ENCODE measurements at places on chromosomes 13 and 19.
A peak's percentile ranks its signal among the peaks of the same experiment; 100 is the strongest.

DNA sequence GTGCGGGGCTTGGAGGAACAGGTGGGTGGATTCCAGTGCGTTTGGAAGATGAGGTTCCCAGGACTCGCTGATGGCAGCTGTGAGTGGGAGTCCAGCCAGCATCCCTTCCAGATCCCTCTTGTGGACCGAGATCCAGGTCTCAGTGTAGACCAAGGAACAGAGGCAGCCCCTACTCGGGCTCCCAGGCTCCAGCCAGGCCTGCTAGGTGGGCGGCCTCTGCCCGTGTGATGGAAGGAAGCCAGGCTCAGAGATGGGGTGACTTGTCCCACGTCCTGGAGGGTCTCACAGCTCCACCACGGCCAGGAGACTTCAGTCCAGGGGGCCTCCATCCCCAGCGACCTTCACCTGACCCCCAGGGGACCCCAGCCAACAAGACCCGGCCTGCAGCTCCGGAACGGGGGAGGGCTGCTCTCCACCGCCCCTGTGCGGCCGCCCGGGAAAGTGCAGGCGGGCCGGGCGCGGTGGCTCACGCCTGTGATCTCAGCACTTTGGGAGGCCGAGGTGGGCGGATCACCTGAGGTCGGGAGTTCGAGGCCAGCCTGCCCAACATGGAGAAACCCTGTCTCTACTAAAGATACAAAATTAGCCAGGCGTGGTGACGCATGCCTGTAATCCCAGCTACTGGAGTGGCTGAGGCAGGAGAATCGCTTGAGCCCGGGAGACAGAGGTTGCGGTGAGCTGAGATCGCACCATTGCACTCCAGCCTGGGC lies 729 bp upstream of the MADCAM1 start:
- DNase-seq, result no peak

DNA sequence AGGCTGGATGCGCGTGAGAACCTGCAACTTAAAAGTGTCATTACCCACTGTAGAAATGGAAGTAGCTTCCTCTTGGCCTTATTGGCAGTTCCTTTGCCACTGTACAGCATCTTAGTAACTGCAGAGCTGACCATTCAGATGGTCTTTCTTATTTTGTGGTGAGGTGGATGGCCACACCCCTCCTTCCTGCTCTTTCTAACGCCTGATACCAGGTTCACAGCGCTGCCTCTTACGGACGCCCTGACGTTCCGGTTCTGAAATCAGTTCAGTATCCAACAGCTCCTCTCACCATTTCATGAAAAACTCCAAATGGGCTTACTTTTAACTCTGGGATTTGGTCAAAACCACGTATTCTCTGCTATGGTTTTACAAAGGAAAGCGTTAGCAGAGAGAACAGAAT lies 134.6 kb downstream of the ATP11A start:
- no peak for DNase-seq

DNA sequence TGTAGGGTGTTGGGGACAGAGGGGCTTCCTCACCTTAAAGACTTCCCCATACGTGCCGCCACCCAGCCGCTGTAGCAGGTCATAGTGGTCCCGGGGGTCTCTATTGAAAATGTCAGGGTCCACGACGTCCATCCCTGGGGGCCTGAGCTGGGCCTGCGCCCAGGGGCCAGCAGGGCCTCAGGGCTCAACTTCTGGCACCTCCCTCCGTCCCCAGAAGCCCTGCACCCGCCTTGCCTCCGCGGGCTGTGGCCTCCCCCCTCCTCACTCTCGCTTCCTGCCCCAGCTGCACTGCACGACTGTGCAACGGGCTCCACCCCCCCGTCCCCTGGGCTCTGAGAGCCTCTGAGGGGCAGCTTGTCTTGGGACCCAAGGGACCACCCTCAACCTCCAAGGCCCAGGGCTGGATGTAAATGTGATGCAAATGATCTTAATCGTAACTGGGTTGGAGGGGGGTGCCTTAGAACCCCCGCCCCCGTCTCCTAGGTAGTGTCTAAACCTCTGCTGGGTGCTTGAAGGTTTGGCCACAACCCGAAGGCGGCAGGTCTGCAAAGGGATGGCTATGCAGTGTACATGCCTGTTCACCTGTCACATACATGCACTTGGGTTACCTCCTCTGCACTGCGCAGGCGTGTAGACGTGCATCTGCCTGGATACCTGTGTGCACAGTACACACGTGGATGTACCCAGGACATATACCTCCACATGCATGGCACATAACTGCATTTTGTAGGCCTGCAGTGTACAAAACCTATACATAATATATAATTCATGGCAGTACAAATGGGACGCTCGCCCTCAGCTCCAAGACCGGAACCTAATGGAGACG lies at the start of gene MAP4K1:
TSS of gene MAP4K1 (minus strand) at position 190 of the 826 bp plus-strand sequence. CDS start at position 132, 58 bp downstream.
- DNase-seq, result no peak

DNA sequence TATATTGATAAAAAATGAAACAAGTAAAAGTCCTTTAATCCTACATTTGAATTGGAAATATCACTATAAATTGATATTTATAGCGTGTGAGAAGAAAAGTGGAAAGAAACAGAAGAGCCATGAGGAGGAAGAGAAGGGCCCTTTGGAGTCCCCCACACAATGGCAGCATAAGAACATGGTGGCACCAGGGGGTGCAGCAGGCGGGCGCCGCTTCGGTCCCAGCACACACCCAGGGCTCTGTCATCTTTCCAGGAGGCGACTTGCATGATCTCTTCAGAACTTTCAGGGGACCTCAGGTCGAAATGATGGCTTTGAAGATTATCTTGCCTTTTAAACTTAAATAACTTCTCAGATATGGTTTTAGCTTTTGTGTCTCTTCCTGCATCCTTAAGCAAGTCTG lies 91.8 kb downstream of the TUBGCP3 start:
- no peak for DNase-seq

GRCh38 chr13:40114305-40114896 lies 458.9 kb downstream of the COG6 start:
- DNase-seq, result no peak

DNA sequence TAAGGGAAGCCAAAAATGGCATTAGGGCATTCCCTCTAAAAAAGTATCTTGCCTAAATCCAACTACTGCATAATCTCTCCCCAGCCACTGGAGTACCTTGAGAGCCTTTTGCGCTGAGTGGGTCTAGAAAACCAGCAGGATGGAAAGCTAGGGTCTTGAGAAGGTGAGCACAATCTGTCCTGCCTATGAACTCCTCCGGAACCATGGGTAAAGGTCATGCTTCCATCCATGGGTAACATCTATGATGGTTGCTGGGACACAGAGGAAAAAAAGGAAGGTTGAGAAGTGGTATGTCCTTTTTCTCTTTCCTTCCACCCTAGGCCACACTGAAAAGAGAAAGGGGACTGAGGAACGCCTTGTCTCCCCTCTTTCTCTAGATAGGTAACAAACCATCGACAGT lies 52.4 kb downstream of the ZNF676 start:
- DNase-seq, result no peak

- peak; percentile 24 for DNase-seq
Observed at GRCh38 chr19:17797424-17798201, 2.7 kb downstream of the B3GNT3 start.

GRCh38 chr13:96817336-96817941 lies 176.8 kb downstream of the OXGR1 start:
- DNase-seq, result no peak

DNA sequence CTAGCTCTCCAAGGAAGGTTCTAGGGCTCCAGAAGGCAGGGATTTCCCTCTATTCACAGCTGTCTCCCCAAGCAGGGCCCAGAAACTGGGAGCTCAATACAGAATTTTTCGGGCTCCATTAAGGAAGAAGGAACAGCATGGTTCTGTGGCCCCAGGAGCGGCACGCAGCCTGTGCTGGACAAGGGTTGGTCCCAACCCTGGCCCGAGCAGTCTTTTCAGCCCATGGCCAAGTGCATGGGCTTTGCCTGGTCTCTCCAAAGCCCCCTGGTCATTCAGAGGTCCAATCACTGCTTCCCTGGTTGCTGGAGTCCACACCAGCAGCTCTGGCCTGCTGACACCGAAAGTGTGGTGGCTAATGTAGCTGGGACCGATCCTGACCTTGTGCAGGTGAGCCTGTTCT lies 6.6 kb upstream of the PRKD2 start:
- DNase-seq, result no peak

- peak; percentile 83 for DNase-seq
Observed at GRCh38 chr19:2578901-2579677, 103.2 kb downstream of the GADD45B start.

DNA sequence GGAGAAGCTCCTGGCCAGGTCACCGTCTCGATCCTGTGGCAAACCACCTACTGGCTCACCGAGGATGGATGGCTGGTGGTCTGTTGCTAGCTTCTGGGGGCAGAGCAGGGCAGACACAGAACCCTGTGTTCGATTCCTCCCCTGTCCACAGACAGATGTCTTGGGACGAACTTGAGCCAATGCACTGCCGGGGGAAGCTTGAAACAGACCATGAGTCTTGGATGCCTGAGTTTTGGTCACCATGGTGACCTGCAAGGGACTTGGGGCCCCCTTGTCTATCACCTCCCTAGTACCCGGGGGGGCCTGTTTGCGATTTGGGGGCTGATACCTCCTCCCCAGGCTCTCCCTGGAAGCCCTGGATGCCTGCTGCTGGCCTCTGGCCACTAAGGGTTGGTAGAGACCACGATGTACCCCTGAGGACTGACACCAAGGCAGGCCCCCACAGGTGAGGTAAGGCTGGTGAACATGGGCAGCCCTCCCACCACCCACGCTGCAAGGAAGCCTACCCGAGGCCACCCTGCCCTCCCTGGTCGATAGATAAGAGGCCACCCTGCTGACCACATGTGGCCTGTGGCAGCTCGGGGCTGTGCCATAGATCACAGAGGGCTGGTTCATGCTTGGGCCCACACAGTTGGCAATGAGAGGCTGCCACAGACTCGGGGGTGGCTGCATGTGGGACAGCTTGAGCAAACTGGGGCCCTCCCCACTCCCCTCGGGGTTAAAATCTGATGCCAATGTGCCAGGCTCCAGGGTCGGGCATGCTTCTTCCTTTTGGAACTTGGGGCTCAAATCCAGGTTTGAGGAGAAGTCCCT lies 10.7 kb downstream of the IQCN start:
- DNase-seq, result no peak

GRCh38 chr13:80244574-80244973 lies 96.4 kb downstream of the SPRY2 start:
- DNase-seq, result no peak

GRCh38 chr13:25401958-25402357 lies 30.2 kb downstream of the ATP8A2 start:
- no peak for DNase-seq

DNA sequence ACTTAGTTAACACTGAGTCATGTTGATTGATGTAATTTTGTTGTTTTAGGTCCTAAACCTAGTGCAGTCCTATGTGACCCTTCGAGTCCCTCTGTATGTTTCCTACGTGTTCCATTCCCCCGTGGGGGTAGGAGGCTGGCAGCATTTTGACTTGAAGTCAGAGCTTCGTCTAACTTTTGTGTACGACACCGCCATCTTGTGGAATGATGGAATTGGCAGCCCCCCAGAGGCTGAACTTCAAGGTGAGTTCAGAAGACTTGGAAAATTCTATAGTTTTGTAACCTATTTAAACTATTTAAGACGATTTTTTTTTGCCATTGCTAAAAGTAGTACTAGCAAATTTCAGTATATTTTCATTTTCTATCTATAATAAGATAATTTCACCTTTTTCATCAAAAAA lies 117.9 kb downstream of the STOML3 start:
- DNase-seq, result no peak

DNA sequence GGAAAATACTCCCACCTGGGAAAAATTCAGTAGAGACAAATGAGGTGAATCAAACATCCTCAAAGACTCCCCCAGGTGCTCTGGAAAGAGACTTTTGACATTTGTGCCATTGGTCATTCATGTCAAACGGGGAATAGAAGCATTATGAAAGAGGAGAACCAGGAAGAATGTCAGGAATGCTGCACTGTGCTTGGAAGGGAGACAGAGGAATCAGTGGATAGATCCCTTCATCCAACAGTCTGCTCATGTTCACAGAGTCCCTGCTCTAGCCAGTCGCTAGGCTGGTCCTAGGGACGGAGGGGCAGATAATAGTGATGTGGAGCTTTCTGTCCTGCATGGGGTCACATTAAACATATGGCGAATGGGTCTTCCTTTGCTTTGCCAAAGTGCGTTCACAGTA lies 384.4 kb downstream of the FGF9 start:
- DNase-seq, result no peak

GRCh38 chr19:2014731-2015607 lies 545 bp downstream of the BTBD2 start:
- no peak for DNase-seq

- no peak for DNase-seq
Observed at GRCh38 chr19:343941-344624, 513 bp downstream of the MIER2 start.

- DNase-seq, result no peak
Observed at GRCh38 chr19:18282021-18282787, 782 bp upstream of the JUND start.

DNA sequence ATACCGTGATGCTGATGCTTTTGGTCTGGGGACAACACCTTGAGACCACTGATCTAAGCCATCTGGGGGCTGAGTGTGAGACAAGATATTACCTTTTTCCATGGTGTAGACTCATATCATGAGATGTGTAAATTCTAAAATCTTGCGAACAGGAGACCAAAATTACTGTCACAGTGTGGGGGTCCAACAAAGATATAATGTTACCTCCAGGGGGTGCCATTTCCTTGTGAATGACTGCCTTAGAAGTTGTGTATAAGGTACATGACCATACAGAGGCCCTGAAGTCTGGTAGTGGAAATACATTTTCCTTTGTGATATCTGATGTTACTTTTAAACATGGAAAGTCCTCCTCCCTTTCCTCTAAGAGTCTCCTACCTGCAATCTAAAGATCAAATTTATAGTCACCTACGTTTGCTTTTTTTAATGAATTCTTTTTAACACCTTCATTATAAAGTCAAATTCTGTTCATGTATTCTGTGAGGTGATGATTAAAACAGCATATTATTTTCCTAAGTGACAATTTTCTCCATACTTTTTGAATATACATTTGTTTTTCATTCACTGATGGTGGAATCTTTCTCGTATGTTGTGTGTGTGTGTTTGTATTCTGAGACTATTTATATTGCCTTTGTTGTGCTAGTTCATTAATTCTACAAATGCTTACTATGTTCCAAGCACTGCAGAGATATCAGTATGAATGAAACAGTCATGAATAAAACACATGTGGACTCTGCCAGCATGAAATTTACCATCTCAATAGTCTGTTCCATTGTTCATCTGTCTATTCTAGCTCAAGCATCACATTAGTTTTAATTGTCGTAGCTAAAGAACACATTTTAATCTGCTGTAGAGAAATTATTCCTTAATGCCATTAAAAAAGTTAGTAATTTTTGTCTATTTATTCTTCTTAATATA lies 113.7 kb downstream of the RFC3 start:
- DNase-seq, result no peak

- no peak for DNase-seq
Observed at GRCh38 chr13:99312493-99312883, 5.3 kb upstream of the GPR183 start.

GRCh38 chr13:110017379-110017778 lies 231.0 kb upstream of the IRS2 start:
- DNase-seq, result no peak

- DNase-seq, result no peak
Observed at GRCh38 chr19:34459614-34460013, 21.9 kb upstream of the WTIP start.

DNA sequence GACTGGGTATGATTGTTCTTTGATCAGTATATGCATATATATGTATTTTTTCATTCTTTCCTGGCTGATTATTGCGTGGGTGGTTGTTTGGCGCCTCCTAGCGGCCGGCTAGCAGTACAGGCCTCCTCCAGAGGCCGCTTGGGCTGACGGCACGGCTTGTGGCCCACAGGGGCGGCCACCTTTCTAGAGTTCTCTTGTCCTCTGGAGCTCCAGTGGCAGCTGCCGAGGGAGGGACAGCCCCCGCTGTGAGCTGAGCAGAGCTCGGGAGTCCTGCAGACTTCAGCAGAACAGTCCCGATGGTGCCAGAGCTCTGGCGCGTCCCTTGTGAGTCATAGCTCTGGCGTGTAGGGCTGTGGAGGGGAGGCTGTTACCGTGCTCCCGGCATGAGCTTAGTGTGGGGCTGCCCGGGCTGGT lies 22.5 kb upstream of the ZNF429 start:
- DNase-seq, result peak; percentile 19
